ENCODE measurements at places on chromosomes 11 and 22.

DNA sequence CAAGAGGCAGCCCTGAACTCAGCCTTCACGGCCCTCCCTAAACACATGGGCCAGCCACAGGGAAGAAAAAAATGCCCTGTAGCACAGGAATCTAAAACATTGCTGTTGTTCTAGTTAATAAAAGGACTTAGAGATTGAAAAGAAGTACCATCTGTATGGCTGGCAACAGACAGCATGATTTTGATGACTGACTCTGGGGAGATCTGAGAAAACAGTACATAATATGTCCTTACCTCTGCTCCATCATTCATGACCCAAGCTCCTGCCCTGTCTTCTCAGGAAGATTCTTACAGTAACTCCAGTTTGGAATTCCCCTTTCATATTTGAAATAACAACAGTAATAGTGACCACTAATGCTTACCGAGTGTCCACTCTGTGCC lies 244.2 kb downstream of the ETS1 start:
- no peak for DNase-seq

DNA sequence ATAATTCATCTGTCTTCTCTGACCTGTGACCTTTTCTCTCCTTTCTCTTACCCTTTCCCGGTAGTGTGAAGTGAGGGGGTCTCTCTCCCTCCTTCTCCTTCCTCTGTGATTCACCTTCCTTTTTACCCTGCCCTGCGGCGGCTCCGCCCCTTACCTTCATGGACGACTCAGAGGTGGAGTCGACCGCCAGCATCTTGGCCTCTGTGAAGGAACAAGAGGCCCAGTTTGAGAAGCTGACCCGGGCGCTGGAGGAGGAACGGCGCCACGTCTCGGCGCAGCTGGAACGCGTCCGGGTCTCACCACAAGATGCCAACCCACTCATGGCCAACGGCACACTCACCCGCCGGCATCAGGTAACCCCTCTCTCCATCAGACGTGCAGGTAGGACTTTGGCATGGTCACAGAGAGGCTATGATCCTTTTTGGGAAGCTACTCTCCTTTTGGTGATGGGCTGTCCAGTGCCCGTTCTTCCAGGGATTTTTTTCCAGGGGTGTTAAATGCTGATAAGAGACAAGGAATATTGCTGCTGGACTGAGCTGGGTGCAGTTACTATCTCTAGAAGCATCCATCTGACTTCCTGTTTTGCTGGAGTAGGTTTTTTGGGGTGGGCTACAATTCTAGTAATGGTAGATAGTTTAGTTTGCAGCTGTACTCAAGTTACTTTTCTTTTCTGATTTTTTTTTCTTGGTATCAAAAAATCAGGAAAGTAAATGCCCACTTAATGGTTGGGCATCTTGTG lies 29.9 kb downstream of the CTNND1 start:
- no peak for DNase-seq

DNA sequence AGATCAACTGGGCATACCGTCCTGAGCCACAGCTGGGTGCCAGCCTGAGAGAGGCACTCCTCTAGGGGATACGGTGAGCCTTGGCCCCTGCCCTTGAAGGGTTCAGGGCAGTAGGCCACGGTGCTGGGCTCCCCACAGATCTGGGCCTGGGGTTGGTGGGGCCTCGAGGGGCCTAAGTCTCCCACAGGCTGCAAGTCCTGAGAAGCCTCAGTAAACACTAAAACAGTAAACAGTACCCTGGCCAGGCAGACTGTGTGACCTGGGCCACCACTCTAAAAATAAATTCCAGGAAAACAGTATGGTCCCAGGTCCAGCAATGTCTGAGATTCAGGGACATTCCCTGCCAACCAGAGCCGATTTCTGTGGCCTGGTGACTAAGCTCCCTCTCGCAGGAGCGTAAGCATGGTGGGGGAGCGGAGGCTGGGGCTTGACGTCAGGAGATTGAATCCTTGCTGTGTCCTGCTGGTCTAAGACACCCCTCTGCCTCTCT lies 2.3 kb upstream of the RHOD start:
- DNase-seq, result no peak

GRCh38 chr11:66081505-66081904 lies 11.4 kb downstream of the PACS1 start:
- peak; percentile 71 for DNase-seq

GRCh38 chr11:67118181-67118766 lies 789 bp upstream of the KDM2A start:
- DNase-seq, result peak; percentile 33

DNA sequence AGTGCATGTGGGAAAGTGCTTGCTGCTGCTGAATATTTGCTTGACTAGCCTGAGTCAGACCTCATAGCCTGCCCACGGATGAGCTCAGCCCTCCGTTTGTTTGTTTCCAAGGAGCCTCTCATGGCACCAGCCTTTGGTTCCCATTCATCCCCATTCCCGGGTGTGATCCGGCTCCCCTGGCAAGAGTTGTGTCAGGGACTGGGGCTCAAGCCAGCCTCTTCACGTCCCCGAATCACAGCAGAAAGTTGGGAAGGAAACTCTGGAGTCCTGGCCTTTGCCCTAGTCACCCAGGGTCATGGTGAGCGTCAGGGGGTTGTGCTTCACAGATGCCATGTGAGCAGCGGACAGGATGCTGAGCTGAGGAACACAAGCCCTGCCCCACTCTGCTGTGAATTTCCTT lies 13.8 kb downstream of the SEC14L3 start:
- DNase-seq, result no peak

All from activated CD4-positive, alpha-beta T cell treated with anti-CD3 and anti-CD28 coated beads, Interleukin-2, Interleukin-4, amounts not matched to agents 100 ng/mL and 50 ng/mL, durations not matched to agents 16 hours and 8 hours (primary cell).